Effector memory CD8-positive, alpha-beta T cell (primary cell): ENCODE measurements at places on chromosomes 6 and 20.
A peak's percentile ranks its signal among the peaks of the same experiment; 100 is the strongest.

GRCh38 chr6:105501246-105501645, 98.4 kb upstream of the PREP start:
- no peak for DNase-seq

DNA sequence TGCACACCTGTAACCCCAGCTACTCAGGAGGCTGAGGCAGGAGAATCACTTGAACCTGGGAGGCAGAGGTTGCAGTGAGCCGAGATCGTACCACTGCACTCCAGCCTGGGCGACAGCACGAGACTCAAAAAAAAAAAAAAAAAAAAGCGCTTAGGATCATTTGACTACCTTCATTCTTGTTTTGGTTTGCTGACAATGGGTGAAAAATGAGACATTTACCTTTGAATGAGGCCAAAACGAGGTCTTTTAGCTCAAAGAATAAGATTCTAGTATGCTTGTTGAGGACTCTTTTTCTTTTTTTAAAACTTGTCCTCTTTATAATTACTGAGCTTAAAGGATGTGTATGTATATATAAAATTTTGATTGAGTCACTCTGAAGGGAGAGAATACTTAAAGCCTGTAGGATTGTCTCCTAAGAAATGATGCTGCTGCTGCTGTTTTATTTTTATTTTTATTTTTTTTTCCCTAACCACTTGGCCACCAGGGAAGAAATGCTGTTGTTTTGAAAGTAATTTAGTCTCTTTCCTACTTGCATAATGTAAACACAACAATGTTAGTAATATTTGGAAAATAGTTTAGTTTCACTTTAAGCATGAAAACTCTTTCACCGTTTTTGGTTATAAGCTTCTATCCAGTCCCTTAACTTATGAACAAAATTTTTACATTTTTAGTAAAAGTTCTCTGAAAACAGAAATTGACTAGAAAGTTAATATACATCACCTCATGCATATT, 7.9 kb downstream of the UBR2 start:
- DNase-seq: no peak

DNA sequence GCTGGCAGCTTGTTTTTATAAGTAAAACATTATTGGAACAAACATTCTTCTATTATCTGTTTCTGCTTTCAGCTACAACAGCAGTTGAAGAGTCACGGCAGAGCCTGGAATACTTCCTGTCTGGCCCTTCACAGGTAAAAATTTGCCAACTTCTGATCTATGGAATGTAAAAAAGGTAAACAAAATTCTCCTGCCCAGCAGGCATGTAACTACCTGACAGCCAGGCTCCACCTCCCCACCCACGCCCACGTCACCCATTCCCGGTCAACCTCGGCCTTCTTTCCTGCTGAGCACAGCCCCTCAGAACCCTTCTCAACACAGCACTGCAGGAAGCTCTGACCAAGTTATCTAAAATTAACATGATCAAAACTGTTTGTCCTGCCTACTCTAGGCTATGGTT, 166.0 kb downstream of the DLL1 start:
- DNase-seq: no peak

GRCh38 chr6:157059781-157060180, 263.5 kb downstream of the TMEM242 start:
- no peak for DNase-seq

DNA sequence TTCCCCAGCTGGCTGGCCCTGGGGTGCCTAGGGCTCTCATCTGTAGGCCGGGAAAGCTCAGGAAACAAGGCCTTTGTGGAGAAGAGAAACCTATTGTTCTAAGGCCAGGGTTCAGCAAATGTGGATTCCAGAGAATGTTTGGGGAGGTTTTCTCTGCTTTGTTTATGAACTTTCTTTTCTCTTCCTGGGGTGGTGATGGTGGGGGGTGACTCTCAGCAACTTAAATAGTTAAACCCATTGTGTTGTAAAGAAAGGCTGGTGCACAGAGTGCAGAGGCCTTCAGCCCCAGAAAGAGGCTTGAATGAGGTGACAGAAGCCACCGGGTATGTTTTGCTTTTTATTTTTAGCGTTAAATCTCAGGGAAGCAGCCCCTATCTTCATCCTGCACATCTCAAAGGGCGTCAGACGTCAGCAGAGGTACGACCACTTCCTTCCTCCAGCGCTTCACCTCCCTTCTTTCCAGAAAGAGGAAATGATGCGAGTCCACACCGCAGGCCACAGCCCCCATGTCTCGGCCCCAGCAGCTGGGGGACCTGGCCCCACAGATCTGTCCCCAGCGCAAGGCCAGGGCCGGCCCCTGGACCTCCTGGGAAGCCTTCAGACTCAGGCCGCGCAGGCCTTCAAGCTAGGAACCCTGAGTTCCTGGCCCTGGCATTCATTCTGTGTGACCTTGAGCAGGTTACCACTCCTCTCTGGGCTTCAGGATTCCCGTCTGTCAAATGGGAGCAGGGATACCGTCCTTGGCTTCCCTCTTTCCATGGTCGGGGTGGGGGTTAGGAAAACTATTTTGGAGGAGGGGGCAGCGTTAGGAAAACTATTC, 605 bp upstream of the PPP1R16B start:
- DNase-seq: peak; percentile 82

GRCh38 chr20:59017493-59018231, 1.6 kb upstream of the TUBB1 start:
- no peak for DNase-seq
